Stimulated activated naive CD8-positive, alpha-beta T cell treated with anti-CD3 and anti-CD28 coated beads, Interleukin-15, Interleukin-2, amounts not matched to agents 100 U/mL and 50 U/mL, for 24 hours (primary cell): ENCODE measurements at places on chromosomes 7 and 10.

- no peak for DNase-seq
Measured at GRCh38 chr7:143314127-143314526, 1.8 kb upstream of the CLCN1 start.

DNA sequence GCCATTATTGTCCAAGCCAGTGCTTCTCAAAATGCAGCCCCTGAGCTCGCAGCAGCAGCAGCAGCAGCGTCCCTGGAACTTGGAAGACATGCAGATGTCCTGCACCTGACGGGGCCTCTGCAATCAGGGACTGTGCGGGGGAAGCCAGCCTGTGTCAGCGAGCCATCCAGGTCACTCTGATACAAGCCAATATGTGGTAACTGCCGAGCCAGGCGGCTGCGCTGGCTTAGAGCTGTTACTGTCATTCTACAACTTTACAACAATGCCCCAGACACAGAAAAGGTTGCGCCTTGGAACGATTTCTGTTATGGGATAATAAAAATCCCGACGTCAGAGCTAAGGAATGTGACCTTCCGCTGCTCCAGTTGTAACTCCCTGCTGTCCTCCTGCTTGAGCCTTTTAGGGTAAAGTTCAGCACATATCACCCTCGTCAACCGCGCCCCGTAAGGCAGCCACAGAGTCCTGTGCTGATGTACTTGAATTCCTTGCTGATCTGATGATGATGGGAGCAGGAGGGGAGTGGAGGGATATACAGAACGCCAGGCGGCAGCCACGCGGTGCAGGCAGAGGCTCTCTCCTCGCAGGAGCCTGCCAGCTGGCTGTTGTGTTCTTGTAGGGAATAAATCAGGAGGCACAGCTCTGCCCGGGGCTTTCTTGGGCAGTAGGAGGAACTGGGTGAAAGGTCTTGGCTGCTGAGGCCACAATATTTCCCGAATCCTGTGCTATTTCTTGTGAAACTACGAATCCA is 20.0 kb upstream of the CRYGN start:
- DNase-seq: no peak

- DNase-seq: no peak
Measured at GRCh38 chr7:155237297-155237696, 60.4 kb upstream of the INSIG1 start.

- DNase-seq: no peak
Measured at GRCh38 chr7:30281263-30281662, 3.1 kb upstream of the ZNRF2 start.
